Lung microvascular endothelial cell (primary cell): ENCODE measurements at places on chromosomes 1 and 21. TPM values are rescaled to one million over a fixed set of nuclear protein-coding genes. Genes with fewer than 3 reads are reported as not detected.

GRCh38 chr1:162070825-162071224, 1.3 kb downstream of the NOS1AP start:
- no peak for DNase-seq

DNA sequence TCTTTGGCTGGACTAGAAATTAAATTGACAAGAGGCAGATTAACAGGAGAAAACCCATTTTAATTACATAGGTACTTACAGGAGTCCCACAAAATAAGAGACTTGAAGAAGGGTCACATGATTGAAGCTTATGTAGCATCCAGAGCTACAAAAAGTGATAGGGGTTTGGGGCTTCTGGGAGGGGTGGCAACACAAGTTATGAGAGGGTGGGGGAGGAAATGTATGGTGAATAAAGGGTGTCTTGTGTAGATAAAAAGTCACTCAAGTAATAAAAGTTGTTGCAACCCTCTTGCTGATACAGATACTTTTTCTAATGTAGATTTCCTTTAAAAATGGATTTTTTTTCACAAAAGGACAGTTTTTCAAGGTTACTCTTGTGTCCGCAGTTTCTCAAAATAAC, 24.0 kb downstream of the USP25 start:
- DNase-seq: no peak

DNA sequence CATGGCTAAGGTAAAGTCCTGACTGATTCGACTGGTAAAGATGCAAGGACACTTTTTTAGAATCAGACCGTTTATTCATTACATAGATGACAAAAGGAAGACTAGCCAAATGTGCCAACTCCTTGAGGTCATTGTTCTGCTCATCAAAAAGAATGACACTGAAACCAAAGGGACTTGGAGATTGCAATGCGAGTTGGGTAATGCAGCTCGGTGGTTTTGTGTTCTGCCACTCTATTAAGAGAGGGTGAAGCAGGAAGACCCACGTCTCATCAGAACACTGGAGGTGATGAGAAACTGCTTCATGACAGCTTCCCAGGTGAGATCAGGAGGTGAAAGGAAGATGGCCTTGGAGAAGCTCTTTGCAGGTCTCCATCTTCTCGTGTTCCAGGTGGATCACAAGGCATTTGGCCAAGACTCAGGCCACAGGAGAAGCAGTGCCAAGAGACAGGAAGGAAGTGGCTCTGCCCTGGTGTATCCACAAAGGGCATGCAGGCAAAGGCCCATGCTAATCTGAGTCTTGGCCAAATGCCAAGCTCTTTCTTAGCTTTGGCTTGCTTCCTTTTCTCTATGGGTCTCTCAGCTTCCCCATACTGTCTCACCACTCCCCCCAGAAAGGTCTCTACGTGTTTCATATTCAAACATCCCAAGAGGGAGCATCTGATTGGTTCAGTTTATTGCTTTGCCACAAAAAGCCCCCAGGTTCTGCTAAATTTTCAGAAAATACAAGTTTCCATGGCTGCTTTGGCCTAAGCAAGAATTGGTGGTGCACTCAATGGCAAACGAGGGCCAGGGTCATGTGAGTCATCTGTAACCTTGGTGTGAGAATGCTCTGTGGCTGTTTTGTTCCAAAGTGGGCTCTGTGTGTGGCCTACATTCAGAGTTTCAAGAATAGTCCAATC, 5.7 kb upstream of the CCT8 start:
- peak; percentile 37 for DNase-seq

DNA sequence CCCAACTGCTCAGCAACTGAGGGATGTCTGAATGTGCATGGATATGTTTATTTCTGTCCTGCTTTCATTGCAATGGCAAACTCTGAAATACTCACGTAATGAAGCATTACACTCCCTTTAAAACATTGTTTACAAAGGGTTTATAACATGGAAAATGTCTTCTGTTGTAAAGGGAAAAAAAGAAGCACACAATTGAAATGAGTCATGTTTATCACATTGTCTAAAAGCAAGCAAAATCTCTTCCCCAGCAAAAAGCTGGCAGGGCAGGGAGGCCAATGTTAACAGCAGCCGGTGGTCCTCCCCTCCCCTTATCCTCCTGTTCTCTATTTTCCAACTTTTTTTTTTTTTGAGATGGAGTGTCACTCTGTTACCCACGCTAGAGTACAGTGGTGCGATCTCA, 3.9 kb upstream of the EFNA1 start:
- DNase-seq: peak; percentile 75

GRCh38 chr21:26389971-26390641, 183.0 kb downstream of the CYYR1 start:
- DNase-seq: no peak

DNA sequence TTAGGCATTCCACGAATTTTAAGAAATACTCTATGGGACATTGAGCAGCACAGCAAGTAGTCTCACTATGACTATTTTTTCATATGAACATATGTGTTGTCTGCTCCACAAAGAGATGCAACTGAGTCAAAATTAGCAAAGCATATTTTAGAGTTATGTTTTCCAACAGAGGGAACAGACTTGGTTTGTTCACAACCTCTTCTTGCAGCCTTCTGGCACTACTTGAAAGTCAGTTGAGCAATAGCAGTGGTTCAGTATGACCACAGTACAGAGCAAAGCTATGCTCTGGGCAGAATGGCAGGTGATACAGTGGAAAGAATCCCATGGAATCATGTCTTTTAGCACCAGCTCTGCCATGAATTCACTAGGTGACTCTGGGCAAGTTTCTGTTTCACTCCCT, 5.2 kb downstream of the CCN1 start:
- no peak for DNase-seq

GRCh38 chr1:70843452-70843851, 204.2 kb downstream of the PTGER3 start:
- DNase-seq: no peak

DNA sequence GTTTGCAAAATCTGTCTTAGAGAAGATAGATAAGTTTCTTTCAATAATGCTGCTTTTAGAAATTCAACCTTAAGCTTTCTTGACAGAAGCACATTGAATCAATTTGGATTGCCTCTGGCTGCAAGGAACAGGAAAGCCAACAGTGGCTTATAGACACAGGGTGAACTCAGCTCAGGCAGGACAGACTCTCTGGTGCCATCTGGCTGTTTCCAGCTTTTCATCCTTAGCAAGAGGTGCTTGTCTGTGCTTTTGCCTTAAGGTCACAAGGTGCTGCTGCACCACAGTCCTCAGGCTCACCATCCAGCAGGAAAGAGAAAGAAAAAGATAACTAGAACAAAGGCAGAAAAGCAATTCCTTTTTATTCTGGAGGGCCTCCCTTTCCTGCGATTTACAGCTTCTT, 93.7 kb upstream of the ETS2 start:
- DNase-seq: peak; percentile 52

- no peak for DNase-seq
These were observed 4.7 kb downstream of the GPR137B start for GRCh38 chr1:236147068-236147467.

DNA sequence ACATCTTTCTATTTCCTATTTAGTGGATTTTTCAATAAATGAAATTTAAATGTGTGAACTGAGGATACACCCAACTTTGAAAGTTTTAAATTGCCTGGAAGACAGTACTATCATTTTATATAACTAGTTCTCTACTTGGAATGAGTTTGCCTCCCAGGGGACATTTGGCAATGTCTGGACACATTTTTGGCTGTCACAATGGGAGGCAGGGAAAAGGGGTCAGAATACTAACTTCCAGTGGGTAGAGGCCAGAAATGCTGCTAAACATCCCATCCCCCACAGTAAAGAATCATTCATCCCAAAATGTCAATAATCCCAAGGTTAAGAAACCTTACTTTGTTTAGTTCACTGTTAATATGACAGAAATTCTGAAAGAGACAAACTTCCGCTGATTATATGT, 13.2 kb upstream of the NRAS start:
- DNase-seq: no peak

GRCh38 chr1:153631047-153632022, 2.5 kb upstream of the CHTOP start:
- DNase-seq: no peak

DNA sequence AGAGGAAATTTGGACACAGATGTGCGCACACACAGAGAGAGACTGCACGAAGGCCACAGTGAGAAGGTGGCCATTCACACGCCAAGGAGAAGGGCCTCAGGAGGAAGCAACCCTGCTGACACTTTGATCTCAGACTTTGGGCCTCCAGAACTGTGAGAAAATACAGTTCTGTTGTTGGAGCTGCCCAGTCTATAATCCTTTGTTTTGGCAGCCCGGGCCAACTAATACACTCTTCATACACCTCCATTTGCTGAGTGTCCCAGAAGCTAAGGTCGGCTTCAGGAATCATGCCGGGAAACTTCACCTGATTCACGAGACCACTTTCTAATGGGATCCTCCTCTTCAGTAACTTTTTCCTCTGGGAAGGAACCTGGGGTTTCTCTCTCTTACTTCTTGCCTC, 23.2 kb downstream of the HUNK start:
- DNase-seq: no peak

DNA sequence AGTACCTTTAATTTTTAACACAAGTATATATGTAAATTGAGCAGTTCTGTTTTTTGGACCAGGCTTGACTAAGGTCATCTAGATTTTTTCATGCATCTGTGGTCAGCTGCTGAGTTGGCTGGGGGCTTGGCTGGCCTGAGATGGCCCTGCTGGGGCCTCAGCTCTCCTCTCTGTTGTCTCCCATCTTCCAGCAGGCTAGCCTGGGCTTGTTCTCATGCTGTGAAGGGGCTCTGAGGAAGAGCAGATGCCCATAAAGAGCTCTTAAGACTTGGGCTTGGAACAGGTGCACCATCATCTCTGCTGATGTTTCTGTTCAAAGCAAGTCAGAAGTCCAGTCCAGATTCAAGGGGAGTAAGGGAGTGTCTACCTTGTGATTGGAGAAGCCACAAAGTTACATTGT, 51.2 kb upstream of the TNR start:
- DNase-seq: no peak

DNA sequence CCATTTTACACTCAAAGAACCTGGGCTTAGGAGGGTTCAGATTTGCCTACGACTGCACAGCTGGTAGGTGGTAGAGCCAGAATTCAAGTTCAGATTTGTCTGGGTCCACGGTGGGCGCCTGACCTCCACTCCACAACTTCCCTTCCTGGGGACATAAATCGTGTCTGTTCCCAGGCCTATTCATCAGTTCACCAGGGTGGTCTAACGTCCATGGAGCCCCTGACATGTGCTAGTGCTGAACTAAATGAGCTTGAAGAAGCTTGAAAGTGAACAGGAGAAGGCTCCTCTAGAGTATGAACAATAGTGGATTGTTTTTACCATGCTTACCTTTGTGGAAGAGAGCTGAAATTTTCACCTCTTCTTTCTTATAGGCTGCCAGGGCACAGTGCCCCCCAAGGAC, 32.5 kb upstream of the KIF1B start:
- DNase-seq: no peak

- DNase-seq: no peak
These were observed 137.1 kb downstream of the PCBP3 start for GRCh38 chr21:45780647-45781046.

- DNase-seq: peak; percentile 78
These were observed 104.4 kb downstream of the LEPR start for GRCh38 chr1:65524931-65525265.

GRCh38 chr1:240804475-240804874, 192.5 kb upstream of the GREM2 start:
- DNase-seq: peak; percentile 59

- DNase-seq: peak; percentile 6
These were observed 48.4 kb downstream of the TRMT1L start for GRCh38 chr1:185108321-185108720.

GRCh38 chr1:53654216-53655210, 84.5 kb downstream of the GLIS1 start:
- peak; percentile 8 for DNase-seq

DNA sequence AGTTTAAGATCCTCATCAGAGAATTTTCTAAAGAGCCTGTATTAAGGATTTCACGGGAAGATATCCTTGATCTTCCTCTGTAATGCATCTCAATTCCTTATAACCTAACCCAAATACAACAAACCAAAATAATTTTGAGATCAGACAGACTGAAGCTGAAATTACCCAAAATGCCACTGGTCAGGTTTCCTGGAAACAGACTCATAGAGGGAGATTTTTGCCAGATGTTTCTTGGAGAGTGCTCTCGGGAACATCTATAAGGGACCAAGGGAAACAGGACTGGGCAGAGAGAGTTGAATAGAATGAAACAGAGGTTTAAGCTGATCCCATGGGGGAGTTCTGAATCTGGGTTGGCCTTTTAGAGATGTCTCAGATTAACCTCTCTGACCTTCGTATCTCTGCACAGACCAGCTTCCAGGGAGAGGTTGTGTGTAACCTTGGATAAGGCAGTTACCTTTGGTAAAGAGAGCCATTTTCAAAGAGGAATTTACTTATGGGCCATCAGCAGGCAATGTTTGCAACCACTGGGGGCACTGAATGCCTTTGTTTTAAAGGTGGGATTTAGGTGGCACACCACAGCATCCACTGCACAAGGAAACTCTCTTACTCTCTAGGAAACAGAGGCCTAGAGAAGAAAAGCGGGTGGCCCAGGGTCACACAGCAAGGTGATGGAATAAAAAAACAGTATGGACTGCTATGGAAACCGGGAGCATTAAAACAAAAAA, 130.8 kb upstream of the SGIP1 start:
- peak; percentile 7 for DNase-seq

- DNase-seq: no peak
These were observed 1.3 kb upstream of the PCBP3 start for GRCh38 chr21:45642122-45642813.

GRCh38 chr1:241849345-241849695, 1.3 kb downstream of the EXO1 start:
- no peak for DNase-seq

DNA sequence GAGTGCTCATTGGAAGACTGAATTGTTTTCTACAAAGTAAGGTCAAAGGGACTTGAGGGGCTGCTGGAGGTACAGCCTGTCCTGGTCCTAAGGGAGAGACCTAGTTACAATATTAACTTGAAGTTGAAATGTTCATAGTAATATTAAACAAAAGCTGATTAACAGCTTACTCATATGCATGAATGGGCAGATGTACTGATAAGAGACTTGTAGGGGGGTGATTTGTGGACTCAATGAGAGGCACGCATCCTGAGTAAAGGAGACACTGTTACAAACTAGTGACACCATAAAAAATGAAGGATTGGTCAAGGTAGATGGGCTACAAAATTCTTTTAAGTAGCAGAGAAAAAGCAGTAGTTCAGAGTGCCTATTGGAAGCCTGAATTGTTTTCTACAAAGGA, 2.7 kb downstream of the HSD11B1 start:
- no peak for DNase-seq

ADARB1 gene
- total RNA-seq: 15.3 and 23.8 TPM in 2 replicates

CD1B gene
- not detected in 2 replicates for total RNA-seq

CLDN17 gene
- total RNA-seq: not detected in 2 replicates

GPATCH2 gene
- 7.8 and 14.5 TPM in 2 replicates for total RNA-seq

S100A1 gene
- total RNA-seq: not detected in 2 replicates

CXADR gene
- total RNA-seq: 36.0 and 77.6 TPM in 2 replicates

OLIG2 gene
- not detected in 2 replicates for total RNA-seq

DCST1 gene
- total RNA-seq: not detected in 2 replicates

CHD5 gene
- under 0.01 TPM in 2 replicates for total RNA-seq

AADACL3 gene
- not detected in 2 replicates for total RNA-seq

G0S2 gene
- total RNA-seq: 0.20 and 3.7 TPM in 2 replicates

SNX7 gene
- total RNA-seq: 21.2 and 32.9 TPM in 2 replicates

OR2L8 gene
- not detected in 2 replicates for total RNA-seq
